GM23338 (cell line): ENCODE measurements at places on chromosomes 12 and 14. TPM values are rescaled to one million over a fixed set of nuclear protein-coding genes. Genes with fewer than 3 reads are reported as not detected.

GRCh38 chr14:56215180-56215579 lies 97.0 kb downstream of the PELI2 start:
- no peak for DNase-seq

DNA sequence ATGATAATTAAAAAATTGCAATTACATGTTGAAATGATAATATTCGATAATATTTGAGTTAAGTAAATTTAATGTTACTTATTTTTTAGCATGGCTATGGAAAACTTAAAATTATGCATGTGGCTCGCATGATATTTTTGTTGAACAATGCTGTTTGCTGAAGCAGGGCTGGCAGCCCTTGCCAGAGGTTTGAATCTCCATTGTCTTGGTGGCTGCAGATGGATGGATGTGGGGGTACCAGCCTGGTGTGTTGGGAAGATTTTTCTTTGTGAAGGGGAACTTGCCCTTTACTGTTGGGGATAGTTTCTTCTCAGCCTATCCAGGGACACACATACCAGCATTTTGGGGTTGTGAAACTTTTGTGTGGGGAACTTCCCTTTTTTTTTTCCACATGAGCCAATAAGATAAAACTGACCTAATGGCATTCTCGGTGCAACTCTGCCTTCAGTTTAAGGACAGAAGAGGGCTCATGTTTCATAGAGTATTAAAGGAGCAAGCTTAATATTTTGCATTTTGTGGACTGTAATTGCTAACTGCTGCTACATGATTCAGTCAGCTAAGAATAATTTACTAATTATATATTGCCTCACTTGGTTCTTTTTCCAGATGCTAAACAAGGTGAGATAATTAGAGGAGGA lies 8.8 kb downstream of the RASSF3 start:
- DNase-seq, result no peak

- no peak for DNase-seq
These were observed 51.2 kb downstream of the DRAM1 start for GRCh38 chr12:101928556-101928955.

The CAPZA3 gene
- not detected in 2 replicates for total RNA-seq

DNA sequence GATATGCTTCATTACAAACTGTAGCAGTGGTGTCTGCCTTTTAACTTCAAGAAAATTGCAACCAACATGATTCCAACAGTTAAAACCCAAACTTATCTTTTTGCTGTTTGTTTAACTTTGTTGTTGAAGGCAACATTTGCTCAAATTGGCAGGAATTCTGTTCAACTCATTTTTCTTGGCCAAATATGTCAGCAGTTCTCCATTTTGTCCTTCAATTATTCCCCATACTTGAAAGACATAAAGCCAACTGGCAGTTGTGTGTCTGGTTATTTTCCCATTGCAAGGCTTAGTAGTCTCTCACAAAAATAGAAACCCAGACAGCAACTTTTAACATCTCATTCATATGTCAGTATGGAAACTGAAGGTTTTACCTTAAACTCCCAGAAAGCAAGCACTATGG lies 146.3 kb downstream of the LRIG3 start:
- DNase-seq, result no peak
